Karpas-422 (cell line): ENCODE measurements at places on chromosomes 2 and 18. TPM values are rescaled to one million over a fixed set of nuclear protein-coding genes. Genes with fewer than 3 reads are reported as not detected.

- H3K27ac ChIP-seq = no peak overlapping the region
- H3K27me3 ChIP-seq = no peaks in the 10 kb centered on the region
- no peaks in the 10 kb centered on the region for H3K36me3 ChIP-seq
- no peak overlapping the region for H3K4me3 ChIP-seq
- H3K4me1 ChIP-seq = no peaks in the 10 kb centered on the region
Measured at GRCh38 chr2:214465363-214466146, 54.7 kb downstream of the VWC2L start.

DNA sequence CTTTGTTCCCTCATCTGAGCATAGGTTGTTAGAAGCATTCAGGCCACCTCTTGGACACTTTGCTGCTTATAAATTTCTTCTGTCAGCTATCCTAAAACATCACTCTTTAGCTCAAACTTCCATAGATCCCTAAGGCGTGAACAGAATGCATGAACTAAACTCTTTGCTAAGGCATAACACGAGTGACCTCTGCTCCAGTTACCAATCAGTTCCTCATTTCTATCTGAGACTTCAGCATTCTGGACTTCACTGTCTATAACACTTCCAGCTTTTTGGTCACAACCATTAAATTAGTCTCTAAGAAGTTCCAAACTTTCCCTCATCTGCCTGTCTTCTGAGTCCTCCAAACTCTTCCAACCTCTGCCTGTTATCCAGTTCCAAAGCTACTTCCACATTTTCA is 8.3 kb upstream of the VWA3B start:
- no peak overlapping the region for H3K4me3 ChIP-seq
- no peaks in the 10 kb centered on the region for H3K36me3 ChIP-seq
- no peak overlapping the region for H3K27ac ChIP-seq
- H3K27me3 ChIP-seq = no peaks in the 10 kb centered on the region
- peaks cover 10% of the 10 kb centered on the region for H3K4me1 ChIP-seq

DNA sequence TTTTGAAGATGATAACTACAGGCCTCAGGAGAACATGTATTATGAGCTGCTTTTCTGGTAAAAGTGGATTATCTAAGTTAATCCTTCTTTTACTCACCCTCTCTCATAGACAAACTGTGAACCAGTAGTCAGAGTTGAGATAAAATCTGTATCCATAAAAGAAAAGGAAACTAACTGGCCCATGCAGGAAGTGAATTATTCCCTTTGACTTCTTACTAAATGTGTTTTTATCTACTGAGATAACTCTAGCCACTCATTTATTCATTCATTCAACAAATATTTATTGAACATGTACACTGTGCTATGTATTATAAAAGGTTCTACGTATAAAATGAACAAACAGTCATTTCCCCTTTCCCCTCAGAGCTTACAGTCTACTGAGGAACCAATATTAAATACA is 10.0 kb downstream of the WDR35 start:
- H3K4me1 ChIP-seq = no peaks in the 10 kb centered on the region
- DNase-seq = no peak
- no peak overlapping the region for H3K27ac ChIP-seq
- no peaks in the 10 kb centered on the region for H3K27me3 ChIP-seq
- peaks cover 29% of the 10 kb centered on the region for H3K36me3 ChIP-seq

- H3K4me3 ChIP-seq = no peak overlapping the region
- DNase-seq = no peak
- no peak overlapping the region for H3K27ac ChIP-seq
- H3K36me3 ChIP-seq = no peaks in the 10 kb centered on the region
- H3K27me3 ChIP-seq = no peaks in the 10 kb centered on the region
Measured at GRCh38 chr2:123073956-123074355, 951.1 kb upstream of the CNTNAP5 start.

Gene UGT1A10
- total RNA-seq = 0.11 and 0.14 TPM in 2 replicates

Gene KYNU
- 0.75 and 1.8 TPM in 2 replicates for total RNA-seq

Gene FAM110C
- total RNA-seq = not detected in 2 replicates
